A549 treated with RU486 at 1 μM for 4 hours (cell line): ENCODE measurements at places on chromosomes 6 and 20. TPM values are rescaled to one million over a fixed set of nuclear protein-coding genes. Genes with fewer than 3 reads are reported as not detected.

The MPIG6B gene
- not detected in 5 replicates for total RNA-seq

The CEP250 gene
- total RNA-seq, result 21.8 to 25.4 TPM (median 23.2 TPM) in 5 replicates

The GPR63 gene
- total RNA-seq, result 0.33 to 0.75 TPM (median 0.64 TPM) in 5 replicates

The BANF2 gene
- total RNA-seq, result not detected in 5 replicates

The SNRPB gene
- total RNA-seq, result 866 to 1,088 TPM (median 1,022 TPM) in 5 replicates
